ENCODE measurements at places on chromosomes 7 and 10.

DNA sequence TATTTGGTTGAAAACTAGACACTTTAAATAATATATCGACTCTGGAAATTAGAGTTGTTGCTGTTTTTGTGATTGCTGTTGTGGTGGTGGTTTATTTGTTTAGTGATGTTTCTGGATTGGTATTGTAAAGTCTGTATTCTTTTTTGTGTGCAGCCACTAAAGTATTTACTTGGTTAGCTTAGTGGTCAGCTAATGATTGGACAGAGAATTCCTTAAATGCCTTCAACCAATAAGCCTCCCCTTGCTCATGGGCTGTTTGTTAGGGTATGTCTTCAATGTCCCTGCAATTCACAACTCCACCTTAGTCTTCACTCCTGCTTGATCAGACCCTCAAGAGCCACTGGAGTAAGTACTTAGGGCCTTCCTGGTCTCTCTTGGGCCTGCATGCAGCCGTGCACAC is 71.0 kb downstream of the PAXIP1 start:
- DNase-seq = no peak

DNA sequence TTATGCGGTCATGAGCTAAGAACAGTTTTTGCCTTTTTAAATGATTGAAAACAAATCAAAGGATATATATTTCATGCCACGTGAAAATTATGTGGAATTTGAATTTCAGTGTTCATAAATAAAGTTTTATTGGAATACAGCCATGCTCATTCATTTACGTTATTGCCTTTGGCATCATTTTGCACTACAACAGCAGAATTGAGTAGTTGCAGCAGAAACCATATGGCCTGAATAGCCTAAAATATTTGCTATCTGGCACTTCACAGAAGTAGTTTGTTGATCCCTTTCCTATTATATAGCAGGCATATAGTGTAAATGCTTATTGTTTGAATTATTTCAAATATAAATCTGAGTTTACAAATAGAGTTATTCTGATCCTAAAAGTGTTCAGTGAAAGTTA is 59.7 kb downstream of the AUTS2 start:
- no peak for DNase-seq

GRCh38 chr7:66078067-66078466 is 2.4 kb downstream of the ASL start:
- no peak for DNase-seq

- no peak for DNase-seq
Observed at GRCh38 chr10:71649631-71650030, 69.9 kb downstream of the C10orf105 start.

DNA sequence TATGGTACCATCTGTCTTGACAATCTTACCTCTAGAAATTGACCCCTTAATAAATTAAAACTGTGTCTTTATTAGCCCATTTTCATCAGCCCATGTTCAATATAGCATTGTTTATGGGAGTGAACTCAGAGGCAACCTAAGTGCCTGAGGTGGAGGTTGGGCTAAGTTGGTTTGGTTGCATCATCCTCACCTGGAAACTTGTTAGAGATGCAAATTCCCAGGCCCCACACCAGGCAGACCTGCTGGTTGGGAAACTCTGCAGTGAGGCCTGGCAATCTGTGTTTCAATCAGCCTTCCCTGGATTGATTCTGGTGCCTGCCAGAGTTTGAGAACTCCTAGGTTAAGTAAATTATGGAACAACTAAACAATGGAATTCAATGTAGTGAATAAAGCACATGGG is 9.4 kb upstream of the FAM170B start:
- no peak for DNase-seq

DNA sequence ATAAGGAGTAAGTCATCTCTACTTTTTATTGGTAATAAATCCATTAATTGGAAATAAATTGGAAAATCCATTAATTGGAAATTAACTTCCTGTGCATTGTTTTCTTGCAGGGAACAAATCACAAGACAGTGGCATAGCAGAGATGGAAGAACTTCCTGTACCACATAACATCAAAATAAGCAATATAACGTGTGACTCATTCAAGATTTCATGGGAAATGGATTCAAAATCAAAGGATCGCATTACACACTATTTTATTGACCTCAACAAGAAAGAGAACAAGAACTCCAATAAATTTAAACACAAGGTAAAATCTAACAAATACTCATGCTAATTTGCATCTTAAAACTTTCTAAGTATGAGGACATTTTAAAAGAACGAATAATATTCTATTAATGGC is 57.8 kb downstream of the PHYHIPL start:
- no peak for DNase-seq

DNA sequence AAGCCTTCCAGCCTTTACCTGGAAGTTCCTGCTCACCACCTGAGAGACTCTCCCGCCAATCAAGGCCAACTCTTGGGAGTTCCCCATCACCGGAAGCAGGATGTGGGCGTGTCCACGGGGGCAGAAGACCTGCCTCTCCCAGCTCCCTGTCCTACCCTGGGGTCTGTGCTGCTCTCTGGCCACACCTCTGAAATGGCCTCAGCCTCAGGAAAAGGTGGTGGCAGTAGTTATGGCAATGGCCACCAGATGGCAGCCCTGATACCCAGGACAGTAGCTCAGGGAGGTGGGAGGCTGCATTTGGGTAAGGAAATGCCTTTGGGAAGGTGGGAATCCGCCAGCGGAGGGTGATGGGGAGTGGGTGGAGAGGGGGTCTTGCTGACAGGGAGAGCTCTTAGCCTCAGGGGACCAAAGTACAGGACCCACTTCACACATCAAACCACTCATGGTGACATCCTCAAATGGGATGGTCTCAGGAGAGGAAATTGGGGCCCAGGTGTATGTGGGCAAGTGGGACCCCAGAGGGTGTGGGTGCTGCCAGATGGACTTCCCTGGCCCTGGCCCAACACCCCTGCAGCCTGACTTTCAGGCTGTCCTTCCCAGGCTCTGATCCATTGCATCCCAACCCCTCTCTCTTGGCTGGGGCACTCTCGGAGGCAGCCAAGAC is 33.9 kb downstream of the KAZALD1 start:
- DNase-seq = peak; percentile 46

GRCh38 chr10:24382979-24383663 is 174.2 kb downstream of the KIAA1217 start:
- DNase-seq = no peak

DNA sequence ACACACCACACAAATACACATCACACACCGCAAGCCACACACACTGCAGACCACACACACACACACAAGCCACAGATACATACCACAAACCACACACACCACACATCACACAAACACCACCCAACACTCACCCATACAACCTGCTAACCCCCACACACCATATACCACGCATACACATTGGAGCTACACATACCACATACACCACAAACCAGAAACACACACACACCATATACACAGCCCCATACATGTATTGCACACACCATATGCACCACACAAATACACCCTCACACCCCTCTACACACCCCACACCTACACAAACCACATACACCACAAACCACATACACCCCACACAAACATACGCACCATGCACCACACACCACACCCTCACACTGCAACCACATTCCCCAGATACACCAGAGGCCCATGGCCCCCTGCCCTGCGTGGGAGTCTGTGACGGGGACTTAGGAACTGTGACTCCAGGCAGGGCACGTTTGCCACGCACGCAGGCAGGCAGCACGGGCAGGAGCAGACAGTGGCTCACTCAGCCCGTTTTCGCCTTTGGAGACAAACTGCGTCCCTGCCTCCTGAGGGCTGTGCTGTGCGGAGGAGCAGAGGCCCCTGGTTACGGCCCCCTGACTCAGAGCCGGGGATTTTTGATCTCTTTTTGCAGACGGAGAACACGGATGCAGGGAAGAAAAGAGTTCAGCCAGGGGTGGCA is 52.6 kb downstream of the TMEM209 start:
- no peak for DNase-seq

DNA sequence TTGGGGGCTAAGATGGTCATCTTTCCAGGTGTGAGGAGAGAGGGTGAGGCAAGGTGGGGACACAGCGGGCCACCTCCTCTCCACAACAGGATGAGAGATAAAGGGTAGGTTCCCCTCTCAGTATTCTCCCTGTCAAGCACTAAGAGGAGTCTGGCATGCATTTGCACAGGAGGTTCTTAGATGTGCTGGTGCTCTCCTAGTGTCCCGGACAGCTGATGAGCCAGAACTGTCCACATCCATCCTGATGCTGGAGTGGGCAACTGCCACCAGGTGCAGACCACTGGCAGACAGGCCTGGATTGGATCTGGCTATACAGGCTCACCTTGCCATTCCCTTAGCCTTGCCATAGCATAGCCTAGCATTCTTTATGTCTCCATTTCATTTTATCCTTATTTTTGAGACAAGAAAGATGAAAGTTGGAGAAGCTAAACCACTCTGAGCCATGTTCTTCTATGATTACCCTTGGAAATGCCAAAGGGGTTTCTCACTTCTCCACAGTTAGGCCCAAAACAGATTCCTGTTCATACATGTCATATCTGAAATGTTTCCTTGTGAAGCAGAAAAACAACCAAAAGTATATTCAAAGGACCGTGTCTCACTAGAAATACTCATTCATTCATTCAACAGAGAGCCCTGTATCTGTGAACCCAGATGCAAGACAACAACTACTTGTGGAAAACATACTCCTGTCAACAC is 48.8 kb upstream of the ANTXRL start:
- DNase-seq = no peak

DNA sequence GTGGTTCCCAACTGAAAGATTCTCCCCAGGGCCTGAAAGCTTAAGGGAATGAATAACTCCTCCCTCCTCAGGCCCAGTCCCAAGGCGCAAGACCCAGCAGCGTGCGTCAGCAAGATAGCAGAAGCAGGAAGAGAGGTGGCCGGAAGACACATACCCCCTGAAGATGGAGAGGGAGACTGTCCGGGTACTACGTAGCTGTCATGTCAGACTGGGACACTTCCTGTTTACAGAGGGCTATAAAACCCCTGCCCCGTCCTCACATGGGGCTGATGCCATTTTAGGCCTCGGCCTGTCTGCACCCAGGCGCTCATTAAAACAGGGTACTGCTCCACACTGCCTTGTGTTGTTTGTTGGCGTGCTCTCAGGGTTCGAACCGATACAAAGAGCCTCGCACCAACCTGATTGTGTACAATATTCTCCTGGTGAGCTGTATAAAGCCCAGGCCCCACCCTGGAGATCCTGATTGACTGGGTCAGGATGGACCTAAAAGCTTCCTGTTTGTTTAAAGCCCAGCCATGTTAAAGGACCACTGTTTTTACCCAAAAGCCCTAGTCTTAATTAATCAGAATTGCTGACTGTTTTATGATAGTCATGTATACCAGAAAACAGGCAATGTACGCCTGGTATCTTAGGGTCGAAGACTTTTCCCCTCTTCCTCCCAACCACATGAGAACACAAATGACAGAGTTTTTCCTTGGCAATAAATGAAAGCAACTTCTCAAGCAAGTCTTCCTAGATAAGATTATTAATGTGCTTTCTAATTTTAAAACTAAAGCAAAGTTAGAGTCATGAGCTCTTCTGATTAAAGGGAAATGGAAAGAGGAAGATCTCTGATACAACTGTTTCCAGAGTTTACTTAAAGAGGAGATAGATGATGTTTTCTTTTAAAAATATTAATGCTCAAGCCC is 251.5 kb downstream of the DOCK4 start:
- no peak for DNase-seq

- DNase-seq = no peak
Observed at GRCh38 chr7:50351267-50351666, 46.8 kb downstream of the IKZF1 start.

- no peak for DNase-seq
Observed at GRCh38 chr7:73770002-73770859, at the start of gene CLDN3. Gene CLDN3 (minus strand): TSS chr7:73770270. CDS start chr7:73770049, 221 bp downstream.

DNA sequence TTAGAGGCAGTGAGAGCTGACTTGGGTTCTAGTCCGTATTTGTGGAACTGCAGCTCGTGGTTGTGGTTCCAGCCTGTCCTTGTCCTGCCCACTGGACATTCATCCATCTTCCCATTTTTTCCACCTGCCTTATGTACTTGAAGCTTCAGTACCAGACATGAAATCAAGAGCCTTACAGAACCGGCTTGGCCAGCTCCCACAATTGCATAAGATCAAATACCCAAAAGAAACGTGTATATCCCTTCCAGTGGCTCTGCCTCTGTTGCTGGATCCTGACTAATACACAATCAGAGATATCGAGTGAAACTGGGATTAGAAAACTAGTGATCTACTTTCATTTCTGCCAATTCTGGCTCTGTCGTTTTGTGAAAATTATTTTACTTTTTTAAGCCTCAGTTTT is 23.8 kb upstream of the LIPA start:
- no peak for DNase-seq
